ENCODE measurements at places on chromosomes 2 and 18.

DNA sequence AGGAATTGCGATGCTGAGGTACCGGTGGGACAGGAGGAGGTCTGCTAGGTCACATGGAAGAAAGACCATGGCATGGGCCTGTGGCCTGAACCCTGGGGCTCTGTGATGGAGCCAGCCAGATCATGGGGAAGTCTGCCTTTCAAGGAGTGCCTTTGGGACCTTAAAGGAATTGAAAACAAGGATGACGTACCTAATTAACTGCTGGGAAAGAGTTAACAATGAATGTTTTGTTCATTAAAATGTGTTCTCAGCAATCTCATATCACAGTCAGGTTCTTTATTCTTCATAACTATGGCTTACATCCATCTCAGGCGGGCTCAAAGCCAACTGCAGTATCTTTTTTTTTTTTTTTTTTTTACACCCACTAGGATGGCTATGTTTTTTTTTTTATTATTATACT, 25.6 kb downstream of the TRPM8 start:
- no peak for DNase-seq

DNA sequence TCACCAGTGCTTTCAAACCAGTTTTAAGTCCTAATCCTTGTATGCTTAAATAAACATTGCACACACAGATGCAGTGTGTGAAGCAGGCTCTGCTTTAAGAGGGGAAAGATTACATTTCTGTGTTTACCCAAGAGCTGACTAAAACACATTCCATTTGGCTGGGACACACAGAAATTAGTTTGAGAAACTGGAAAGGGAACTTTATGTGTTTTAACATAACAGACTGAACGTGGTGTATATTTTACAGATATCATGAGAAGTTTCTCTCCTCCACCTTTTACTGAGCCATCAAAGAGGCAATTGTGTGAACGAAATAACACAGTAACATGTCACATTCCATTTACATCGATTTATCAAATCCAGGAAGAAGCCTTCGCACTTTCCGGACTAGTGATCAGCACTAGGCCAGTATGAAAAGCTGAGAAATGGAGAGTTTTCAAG, 121.8 kb downstream of the MAIP1 start:
- DNase-seq, result no peak

- DNase-seq, result no peak
Observed at GRCh38 chr2:102289129-102289528, 22.2 kb upstream of the IL1RL1 start.

DNA sequence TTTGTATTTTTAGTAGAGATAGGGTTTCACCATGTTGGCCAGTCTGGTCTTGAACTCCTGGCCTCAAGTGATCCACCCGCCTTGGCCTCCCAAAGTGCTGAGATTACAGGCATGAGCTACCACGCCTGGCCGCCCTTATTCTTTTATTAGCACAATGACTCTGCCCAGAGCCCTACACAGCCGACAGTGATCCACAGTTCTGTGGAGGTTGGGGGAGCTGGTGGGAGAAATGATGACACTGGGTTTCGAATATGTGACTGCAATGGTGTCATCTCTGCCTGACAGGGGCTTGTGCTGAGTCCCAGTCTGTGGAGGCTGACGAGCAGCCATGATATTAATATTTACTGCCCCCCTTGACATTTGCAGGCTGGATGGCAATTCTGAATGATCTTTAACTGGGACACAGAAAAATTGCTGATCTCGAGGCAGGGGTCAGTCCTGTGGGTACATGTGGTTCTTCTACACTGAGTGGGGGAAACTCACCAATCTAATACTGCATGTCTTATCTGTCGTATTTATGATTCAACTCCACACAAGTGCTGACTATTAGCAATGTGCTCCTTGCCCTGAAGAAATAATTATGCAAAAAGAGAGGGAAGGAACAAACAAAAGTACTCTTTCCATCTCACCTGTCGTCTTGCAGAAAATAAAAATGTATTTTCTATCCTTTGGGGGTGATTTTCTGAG, 6.3 kb upstream of the CTAGE1 start:
- no peak for DNase-seq

DNA sequence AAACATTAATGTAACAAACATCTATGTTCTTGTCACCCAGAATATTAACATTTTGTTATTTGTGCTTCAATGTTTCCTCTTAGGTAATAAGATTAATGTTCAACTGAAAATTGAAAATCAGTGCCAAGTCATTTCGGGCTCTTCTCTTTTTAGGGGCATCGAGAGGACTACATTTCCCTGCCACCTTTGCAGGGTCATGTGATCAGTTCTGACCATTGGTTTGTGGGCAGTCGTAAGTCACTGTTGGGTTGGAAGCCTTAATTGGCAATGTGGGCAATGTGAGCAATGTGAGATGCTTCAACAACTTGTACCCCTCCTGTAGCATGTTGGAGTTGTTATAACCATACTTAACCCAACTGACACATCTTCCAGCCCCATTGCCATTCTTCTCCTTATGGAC, 10.1 kb upstream of the CYRIA start:
- DNase-seq, result no peak

DNA sequence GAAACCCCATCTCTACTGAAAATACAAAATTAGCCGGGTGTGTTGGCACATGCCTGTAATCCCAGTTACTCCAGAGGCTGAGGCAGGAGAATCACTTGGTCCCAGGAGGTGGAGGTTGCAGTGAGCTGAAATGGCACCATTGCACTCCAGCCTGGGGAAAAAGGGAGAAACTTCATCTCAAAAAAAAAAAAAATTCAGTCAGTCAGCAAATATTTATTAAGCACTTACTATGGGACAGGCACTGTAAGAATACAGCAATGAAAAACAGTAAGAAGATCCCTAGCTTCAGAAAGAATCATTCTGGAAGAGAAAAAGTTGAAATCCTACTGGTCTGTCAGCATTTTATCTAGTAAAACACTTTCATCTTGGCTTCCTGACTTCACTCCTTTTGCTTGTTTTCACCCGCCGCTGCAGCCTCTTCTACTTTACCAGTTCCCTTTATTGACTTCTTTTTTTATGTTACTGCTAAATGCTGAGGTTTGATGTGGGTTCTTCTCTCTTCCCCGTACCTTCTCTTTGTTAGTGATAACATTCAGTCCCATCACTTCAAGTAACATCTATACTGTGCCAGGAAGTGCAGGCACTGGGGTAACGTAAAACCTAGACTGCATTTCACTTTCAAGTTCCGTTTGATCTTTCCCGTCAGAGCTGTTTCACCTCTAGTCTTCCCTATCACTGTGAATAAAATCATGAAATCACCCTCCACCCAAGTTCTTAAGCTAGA, 10.8 kb upstream of the TAF4B start:
- DNase-seq, result peak; percentile 19

DNA sequence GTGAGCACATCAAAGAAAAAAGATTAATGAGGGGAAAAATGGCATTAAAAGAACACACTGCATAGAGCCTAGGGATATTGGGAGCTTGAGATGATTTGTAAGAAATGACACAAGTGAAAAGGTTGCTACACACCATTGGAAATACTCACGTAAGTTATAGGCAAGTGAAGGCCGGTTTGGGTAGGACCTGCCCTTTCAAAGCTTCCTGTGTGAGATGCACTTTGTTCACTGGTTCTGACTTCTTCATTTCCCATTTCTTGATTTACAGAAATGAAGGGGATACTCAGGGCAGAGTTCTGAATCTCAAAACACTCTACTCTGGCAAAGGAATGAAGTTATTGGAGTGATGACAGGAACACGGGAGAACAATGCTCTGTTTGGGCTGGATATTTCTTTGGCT, at the start of gene IL18RAP:
TSS of gene IL18RAP (plus strand) at position 251 of the 400 bp plus-strand sequence. CDS start at position 369, 118 bp downstream.
- no peak for DNase-seq

- DNase-seq, result no peak
Observed at GRCh38 chr2:69709290-69709689, 32.6 kb upstream of the ANXA4 start.

DNA sequence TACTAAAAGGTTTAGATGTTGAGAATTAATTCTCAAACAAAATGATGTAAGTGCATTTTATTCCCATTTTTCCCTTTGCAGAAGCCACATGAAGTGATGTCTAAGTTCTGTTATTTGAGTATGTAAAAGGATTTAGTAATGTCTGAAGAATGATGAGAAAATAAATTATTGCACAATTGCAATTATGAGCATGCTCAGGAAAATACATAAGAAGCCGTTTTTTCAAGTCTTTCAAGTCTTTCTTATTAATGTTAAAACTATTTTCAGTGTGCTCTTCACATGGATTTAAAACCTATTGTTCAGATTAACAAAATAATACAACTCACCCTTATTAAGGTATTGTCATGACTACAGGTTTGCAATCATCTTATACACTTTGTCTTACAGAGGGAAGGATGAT, 331.4 kb upstream of the NETO1 start:
- no peak for DNase-seq

DNA sequence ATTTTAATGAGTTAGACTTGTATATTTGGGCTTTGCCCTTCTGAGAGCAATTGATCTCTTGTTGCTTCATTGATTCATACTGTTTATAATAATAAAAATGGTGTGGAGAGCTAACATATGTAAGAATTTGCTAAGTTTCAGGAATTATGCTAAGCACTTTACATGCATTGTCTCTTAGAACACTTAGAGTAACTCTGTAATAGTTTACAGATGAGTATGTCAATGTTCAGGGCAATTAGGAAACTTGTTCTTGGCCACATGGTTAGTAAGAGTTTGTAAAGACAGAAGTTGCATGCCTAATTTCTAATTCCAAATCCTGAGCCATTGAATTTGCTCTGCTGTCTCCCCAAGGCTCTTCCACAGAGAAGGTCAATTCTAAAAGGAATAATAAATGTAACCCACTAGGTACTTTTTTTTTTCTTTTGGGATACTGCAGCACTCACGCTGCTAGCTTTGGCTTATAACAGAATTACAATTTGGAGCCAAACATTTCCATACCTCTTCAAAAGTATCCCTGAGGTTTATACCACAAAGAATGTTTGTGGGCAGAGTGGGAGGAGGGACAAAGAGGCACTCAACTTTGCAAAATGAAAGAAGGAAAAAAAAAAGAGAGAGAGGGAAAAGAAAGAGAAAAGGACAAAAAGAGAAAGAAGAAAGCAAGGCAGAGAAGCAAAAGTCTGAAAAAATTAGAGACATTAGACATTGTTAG, 232.4 kb downstream of the CALCRL start:
- DNase-seq, result no peak

- no peak for DNase-seq
Observed at GRCh38 chr2:36449943-36450392, 94.4 kb downstream of the CRIM1 start.

GRCh38 chr2:10709290-10709939, 12.0 kb upstream of the ATP6V1C2 start:
- DNase-seq, result peak; percentile 20

DNA sequence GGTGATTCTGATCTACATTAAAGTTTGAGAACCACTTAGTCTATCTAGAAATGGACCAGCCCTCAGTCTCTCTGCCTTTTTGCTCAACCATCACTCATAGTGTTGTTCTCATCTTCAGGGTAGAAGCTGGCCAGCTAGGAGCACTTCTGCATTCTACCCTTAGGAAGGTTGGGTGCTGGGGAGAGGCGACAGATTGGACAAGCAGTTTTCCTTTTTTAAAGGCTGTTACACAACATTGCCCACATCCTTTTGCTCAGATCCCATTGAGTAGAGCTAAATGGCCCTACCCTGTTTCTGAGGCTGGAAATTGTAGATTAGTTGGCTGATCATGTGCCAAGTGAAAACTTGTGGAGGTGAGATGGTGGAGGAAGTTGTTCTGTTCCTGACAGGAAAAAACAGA, 35.6 kb downstream of the OSBPL6 start:
- peak; percentile 69 for DNase-seq

- DNase-seq, result no peak
Observed at GRCh38 chr18:48038636-48039035, 108.2 kb upstream of the SMAD2 start.

- peak; percentile 71 for DNase-seq
Observed at GRCh38 chr2:108288534-108289106, at the start of gene SULT1C2. SULT1C2 (plus strand) TSS chr2:108288895; CDS start chr2:108293668, 4,773 bp downstream.

- DNase-seq, result peak; percentile 63
Observed at GRCh38 chr18:74069178-74070050, 78.2 kb downstream of the FBXO15 start.

- peak; percentile 76 for DNase-seq
Observed at GRCh38 chr18:11387880-11388279, 221.5 kb upstream of the SLC35G4 start.

DNA sequence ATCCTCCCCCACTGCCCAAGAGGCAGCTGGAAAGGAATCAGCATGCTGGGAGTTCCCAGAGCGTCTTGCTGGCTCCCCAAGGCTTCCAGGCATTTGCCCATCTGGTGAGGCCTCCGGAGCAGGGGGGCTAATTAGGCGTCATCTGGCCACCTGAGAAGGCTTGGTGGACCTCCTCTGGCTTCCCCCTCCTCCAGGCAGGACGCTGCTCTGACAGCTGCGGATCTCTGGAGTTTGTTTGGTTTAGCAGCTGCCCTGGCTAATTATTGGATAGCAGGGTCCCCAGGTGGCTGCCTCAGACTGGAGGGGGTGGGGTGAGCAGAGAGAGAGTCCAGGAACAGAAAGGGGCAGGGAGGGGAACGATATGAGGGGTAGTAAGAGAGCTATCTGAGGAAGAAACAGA, 425.2 kb upstream of the MEX3C start:
- DNase-seq, result no peak

DNA sequence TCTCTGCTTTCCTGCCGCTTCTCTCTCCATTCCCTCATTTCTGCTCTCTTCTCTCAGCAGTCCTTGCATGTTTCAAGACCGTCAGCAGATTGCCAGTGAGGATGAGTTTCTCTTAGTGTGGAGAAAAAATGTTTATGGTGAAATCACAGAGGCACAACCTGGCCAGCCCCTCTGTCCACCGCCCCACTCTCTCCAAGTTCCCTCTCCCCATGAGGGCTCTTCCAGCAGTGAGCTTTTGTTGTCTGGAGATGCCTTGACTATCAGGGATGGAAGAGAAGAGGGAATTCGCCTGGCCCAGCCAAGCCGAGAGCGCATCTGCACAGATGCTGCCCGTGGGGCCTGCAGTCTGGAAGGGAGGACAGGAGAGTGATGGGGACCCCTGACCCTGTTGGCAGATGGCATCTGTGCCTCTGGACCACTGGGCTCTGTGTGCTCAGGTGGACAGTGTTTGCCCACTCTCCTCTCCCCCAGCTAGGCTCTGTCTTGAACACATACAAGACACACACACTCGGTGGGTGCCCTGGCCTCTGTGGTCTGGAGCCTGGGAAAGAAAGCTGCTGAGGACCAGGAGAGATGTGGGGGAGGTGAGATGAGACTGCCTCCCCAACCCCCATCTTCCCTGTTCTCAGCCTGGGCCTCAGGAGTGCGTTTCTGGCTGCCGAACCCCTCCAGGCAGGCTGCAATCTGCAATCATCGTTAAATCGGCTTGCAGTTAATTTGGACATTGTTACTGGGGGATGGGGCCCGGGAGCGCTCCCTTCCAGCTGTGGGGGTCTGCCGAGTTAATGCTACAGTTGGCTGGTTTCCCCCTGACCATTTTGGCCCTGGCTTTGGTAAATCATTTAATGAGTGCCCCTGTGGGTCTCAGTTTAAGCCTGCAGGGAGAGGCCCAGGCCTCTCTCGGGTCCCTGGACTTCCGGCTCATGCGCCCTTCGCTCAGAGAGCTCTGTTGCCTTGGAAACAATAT, 4.5 kb downstream of the ITM2C start:
- DNase-seq, result no peak

DNA sequence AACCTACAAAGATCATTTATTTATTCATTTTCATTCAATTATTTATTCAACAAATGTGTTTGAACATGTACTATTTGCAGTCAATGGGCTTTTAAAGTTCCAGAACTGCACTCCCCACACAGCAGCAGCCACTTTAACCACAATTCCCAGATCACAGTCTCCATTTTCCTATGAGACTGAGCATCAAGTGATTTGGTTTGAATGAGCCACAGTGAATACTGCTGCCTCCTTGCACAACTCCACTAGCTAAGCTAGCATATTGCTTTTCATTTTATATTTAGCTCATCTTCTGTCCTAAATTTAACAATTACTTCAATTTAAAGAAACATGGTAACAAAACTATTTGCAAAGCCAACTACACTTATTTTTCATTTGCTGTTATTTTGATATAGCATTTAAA, 353.4 kb upstream of the VRK2 start:
- DNase-seq, result no peak

All from suppressor macrophage (primary cell).